ENCODE measurements at places on chromosomes 11 and 22.
A peak's percentile ranks its signal among the peaks of the same experiment; 100 is the strongest.

GRCh38 chr11:68855205-68855981 lies 13.7 kb upstream of the CPT1A start:
- DNase-seq, result peak; percentile 29

DNA sequence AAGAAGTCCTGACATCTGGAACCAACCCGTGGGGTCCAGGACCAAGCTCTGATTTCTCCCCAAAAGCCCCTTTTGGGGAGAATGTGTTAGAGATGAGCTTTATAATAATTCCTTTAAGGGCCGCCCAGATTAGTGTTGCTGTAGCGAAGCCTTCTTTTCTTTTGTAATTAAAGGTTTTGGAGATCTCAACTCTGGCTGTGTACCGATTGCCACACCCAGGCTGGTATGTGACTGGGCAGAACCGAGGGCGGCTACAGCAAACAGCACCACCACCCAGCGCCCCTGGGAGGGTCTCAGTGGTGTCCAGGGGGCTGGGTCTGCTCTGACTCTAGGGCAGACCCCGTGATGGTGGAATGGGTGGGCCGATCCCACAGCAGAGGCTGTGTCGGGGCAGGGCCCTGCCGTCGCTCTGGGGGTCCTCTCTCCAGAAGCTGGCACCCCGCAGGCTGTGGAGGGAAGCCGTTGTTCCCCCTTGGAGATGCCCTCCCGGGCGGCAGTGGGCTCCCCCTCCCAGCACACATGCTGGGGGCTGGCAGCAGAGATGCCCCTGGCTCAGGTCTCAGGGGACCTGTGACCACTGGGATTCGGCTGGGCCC lies 31.0 kb downstream of the TPCN2 start:
- no peak for DNase-seq

GRCh38 chr22:44352378-44353035 lies 39.8 kb upstream of the SHISAL1 start:
- no peak for DNase-seq

GRCh38 chr11:102577182-102577581 lies 46.6 kb upstream of the MMP7 start:
- no peak for DNase-seq

GRCh38 chr22:22474733-22475132 lies 33.8 kb downstream of the ZNF280B start:
- DNase-seq, result no peak

DNA sequence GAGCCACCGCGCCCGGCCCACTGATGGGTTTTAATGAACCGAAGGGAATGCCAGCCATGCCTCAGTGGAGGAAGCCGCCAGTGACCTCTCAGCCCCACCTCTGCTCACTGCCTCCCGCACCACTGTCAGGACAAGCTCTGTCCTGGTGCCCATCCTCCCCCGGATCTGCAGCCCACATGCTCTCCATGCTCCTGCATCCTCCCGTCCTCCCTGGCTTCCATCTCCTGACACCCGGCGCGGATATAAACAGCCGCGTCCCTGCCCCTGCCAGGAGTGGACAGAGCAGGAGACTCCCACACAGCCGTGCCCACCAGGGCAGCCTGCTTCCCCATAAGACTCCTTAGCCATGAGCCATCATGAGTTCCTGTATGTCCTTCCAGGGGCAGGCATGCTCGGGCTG lies 26.9 kb downstream of the MACROD1 start:
- no peak for DNase-seq

DNA sequence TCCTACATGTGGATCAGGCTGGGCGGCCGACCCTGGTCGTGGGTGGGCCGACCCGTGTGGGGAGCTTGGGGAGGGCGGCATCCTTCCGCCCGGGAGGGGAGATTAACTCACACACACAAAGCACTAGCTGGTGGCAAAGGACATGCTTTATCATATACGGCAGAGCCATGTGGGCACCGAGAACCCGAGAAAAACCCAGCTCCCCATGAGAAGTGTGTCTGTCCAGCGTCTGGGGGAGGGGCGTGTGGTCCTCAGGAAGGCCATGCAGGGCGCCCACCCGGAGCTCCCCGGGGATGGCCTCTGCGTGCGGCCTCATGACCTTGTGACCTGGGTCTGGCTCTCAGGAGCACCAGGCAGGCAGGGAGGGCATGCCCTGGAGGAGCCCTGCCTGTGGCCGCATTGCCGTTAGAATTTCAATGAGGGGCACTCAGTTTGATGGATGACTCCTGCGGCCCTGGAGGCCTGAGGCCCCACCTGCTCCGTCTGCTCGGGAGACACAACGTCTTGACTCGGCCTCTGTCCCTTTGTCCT lies 39.4 kb upstream of the TOLLIP start:
- no peak for DNase-seq

- DNase-seq, result no peak
Measured at GRCh38 chr11:117175781-117176180, 2.8 kb upstream of the SIDT2 start.

GRCh38 chr11:112440518-112440917 lies 179.9 kb upstream of the PLET1 start:
- DNase-seq, result no peak

DNA sequence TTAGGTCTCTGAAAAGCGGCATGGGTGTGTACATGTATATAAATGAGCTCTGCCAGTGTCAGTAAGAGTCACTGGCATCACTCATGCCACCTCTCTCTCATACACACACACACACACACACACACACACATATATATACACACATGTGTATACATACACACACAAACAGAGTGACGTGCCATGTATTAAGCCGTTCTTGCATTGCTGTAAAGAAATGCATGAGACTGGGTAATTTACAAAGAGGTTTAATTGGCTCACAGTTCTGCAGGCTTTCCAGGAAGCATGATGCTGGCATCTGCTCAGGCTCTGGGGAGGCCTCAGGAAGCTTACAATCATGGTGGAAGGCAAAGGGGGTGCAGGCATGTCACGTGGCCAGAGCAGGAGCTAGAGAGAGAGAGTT lies 105.6 kb upstream of the NNMT start:
- no peak for DNase-seq

DNA sequence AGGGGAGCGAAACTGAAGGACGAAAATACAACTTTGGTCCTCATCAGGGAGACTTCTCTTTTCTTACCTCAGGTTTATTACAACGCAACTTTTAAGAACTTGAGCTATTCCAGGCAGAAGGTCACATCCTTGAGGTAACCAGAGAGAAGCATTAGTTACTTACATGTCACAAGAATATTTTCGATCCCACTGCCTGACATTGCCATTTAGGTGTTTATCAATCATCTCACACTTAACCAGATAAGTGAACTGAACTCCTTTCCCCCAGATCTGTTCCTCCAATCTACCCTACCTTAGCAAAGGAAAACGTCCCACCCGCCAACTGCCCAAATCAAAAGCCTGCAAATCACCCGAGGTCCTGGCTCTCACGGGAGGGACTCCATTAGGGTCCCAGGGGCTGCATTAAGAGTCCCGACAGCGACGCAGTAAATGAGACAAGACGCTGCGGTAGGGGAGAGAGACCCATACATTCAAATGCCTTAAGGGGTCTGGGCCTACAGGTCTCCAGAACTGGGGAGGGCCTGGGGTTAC lies 734 bp downstream of the ZNF280B start:
- no peak for DNase-seq

- DNase-seq, result no peak
Measured at GRCh38 chr11:78265326-78265725, 76.6 kb downstream of the USP35 start.

GRCh38 chr11:128069665-128070064 lies 517.7 kb downstream of the ETS1 start:
- DNase-seq, result no peak

- no peak for DNase-seq
Measured at GRCh38 chr11:1229471-1230120, 6.7 kb downstream of the MUC5B start.

- no peak for DNase-seq
Measured at GRCh38 chr11:34978236-34979191, 62.1 kb downstream of the PDHX start.

DNA sequence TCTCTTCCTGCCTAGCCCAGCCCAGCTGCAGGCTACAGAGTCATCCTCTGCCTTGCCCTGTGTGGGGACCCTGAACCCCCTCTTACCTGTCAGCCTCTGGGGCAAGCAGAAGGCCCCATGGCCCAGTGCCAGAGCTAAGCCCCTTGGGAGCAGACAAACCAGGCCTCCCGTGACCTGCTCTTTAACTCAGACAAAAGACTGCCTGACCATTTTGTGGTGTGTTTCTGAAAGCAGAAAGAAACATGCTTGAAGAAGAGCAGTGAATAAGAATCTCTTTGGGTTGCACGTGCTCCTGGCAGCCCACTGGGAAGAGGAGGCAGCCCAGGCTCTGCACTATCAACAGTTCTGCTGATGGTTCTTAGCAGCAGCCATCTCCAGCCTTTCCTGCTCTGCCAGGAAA lies 118.6 kb downstream of the GRIK4 start:
- no peak for DNase-seq

- no peak for DNase-seq
Measured at GRCh38 chr11:63761931-63762653, 6.5 kb downstream of the ZFTA start.
